ENCODE measurements at places on chromosomes 7 and 10. TPM values are rescaled to one million over a fixed set of nuclear protein-coding genes. Genes with fewer than 3 reads are reported as not detected.

Gene SLC26A4
- total RNA-seq: 1.1 TPM

Gene ITIH5
- not detected for total RNA-seq

DNA sequence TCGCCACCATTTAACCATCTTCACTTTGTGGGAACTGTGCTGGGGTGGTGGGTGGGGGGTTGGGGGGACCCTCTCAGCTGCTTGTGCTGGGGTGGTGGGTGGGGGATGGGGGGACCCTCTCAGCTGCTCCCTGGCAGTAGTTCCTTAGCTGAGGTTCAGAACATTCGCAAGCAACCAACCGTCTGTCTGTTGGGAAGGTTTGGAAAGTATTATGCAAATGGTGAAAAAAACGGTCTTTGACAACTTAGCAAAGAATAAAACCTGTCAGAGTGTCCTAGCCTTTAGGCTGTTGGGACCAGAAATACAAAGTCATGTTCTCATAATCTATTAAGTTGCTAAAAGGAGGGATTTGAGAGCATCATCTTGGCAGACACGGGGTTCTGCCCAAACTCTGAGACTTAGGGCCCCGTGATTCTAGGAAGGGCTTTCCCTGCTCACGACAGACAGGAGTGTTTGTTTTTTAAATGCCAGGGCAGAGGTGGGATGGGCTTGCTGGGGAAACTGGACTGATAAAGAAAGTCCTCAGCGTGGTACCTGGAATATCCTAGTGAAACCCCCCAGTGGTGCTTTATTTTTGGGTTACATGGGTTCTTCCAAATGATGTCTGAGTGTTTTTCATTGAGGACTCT, 14.1 kb upstream of the SRGN start:
- H3K4me3 ChIP-seq: no peak overlapping the region
- H3K4me1 ChIP-seq: peaks cover 14% of the 10 kb centered on the region
- no peaks in the 10 kb centered on the region for H3K36me3 ChIP-seq
- DNase-seq: no peak
- no peaks in the 10 kb centered on the region for H3K27me3 ChIP-seq

- no peak overlapping the region for H3K27ac ChIP-seq
- H3K4me3 ChIP-seq: no peak overlapping the region
- peaks cover 20% of the 10 kb centered on the region for H3K4me1 ChIP-seq
- H3K36me3 ChIP-seq: peaks cover 2% of the 10 kb centered on the region
- no peaks in the 10 kb centered on the region for H3K27me3 ChIP-seq
- DNase-seq: no peak
Observed at GRCh38 chr10:74927701-74928100, 101.3 kb downstream of the KAT6B start.

- peaks cover 7% of the 10 kb centered on the region for H3K27me3 ChIP-seq
- H3K4me3 ChIP-seq: no peak overlapping the region
- peaks cover 63% of the 10 kb centered on the region for H3K4me1 ChIP-seq
- DNase-seq: no peak
- H3K27ac ChIP-seq: no peak overlapping the region
- H3K36me3 ChIP-seq: peaks cover 4% of the 10 kb centered on the region
Observed at GRCh38 chr7:50658696-50659095, 93.5 kb upstream of the DDC start.

DNA sequence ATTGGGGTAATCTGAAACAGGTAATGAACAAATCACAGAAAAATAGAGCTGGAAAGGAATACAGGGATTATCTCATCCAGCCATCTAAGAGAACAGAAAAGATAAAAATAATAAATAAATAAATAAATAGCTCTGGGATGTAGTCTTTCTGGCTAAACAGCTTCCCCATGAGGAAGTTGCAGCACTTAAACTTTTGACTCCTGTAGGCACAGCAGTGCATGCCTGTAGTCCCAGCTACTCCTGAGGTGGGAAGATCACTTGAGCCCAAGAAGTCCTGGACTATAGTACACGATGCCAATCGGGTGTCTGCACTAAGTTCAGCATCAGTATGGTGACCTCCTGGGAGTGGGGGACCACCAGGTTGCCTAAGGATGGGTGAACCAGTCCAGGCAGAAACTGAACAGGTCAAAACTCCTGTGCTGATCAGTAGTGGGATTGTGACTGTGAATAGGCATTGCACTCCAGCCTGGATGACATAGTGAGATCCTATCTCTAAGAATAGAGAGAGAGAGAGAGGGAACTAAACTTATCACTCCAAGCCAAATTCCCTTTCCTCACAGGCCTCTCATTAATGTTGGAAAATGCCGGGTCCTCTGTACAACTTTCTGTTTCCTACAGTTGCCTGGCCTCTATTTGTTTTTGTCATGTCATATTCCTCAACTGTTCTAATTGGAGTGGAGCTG, 61.7 kb upstream of the CDK13 start:
- H3K27ac ChIP-seq: no peak overlapping the region
- no peak overlapping the region for H3K4me3 ChIP-seq
- H3K27me3 ChIP-seq: peaks cover 9% of the 10 kb centered on the region
- H3K4me1 ChIP-seq: no peaks in the 10 kb centered on the region

DNA sequence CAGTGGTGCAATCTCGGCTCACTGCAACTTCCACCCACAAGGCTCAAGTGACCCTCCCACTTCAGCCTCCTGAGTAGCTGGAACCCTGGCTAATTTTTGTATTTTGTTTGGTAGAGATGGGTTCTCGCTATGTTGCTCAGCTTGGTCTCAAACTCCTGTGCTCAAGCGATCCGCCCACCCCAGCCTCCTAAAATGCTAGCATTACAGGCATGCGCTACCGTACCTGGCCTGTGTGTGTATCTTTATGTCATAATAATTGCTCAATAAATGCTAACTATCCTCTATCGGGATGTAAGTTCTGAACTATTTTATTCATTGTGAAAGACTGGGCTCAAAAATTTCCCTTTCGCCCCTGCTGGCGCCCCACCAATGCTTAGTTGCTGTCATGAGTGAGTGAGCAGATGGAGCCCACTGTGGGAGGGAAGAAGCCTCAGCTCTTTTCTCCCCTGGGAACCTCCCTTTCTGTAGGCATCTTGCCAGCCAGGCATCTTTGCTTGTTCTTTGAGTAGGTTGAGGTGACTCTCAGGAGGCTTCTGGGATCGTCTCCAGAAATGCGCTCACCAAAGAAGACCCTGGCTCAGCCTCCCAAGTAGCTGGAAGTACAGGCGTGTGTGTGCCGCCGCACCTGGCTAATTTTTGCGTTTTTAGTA, 38.3 kb downstream of the CAMK1D start:
- H3K4me3 ChIP-seq: no peak overlapping the region
- H3K36me3 ChIP-seq: no peaks in the 10 kb centered on the region
- H3K27ac ChIP-seq: no peak overlapping the region
- peaks cover 4% of the 10 kb centered on the region for H3K27me3 ChIP-seq
- DNase-seq: no peak
